Stimulated activated CD8-positive, alpha-beta memory T cell treated with anti-CD3 and anti-CD28 coated beads, Interleukin-2, amount 100 ng/mL, for 48 hours (primary cell): ENCODE measurements at places on chromosomes 12 and 14.

- no peak for DNase-seq
Measured at GRCh38 chr12:71276541-71276940, 118.7 kb upstream of the TSPAN8 start.

- DNase-seq, result peak; percentile 32
Measured at GRCh38 chr12:108821407-108822397, 35.7 kb downstream of the SSH1 start.

DNA sequence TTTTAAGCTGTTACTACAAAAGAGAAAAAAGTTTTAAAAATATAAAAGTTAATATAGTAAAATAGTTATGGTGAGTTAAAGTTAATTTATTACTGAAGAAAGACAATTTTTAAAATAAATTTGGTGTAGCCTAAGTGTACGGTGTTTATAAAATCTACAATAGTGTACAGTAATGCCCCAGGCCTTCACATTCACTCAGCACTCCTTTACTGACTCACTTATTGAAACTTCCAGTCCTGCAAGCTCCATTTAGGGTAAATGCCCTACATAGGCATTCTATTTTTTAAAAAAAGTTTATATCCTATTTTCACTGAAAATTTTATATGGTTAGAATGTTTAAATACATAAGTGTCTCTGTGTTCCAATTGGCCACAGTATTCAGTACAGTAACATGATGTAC lies 769.5 kb upstream of the NOVA1 start:
- DNase-seq, result no peak

DNA sequence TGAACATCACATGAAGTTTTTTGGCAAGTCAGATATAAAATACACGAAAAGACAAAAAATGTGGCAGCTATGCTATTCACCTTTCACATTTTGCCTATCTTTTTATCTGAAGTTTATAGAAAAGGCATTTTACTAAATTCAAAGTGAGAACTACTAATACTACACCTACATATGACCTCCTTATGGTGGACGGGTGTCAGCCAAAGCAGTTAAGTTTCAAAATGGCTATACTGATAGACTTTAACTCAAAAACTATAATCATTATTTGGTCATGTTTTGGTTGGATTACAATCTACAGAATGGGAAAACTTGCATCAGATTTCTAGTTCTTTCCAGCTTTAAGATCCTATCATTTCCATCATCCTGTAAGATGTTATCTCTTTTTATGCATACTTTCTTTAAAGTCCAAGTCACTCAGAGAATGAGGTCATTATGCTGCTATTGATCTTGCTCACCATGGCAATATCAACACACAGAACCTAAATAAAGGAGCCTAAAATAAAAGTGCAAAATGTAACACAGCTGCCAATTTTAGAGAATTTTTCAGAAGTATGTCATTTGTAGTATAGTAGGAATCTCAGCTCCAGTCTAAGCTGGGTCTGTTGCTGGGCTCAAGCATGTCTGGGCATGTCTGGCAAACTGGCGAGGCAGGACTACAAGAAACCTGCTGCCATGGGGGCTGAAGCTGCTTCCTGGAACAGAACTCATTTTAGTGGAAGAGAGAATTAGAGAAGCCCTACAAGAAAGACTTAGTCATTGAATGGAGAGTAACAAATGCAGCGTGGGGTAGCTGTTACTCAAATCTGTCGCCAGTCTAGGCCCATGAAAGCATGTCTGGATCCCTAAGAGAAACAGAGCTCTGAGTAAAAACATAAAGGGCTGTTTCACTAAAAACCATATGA lies 7.6 kb upstream of the AEBP2 start:
- DNase-seq, result peak; percentile 15

DNA sequence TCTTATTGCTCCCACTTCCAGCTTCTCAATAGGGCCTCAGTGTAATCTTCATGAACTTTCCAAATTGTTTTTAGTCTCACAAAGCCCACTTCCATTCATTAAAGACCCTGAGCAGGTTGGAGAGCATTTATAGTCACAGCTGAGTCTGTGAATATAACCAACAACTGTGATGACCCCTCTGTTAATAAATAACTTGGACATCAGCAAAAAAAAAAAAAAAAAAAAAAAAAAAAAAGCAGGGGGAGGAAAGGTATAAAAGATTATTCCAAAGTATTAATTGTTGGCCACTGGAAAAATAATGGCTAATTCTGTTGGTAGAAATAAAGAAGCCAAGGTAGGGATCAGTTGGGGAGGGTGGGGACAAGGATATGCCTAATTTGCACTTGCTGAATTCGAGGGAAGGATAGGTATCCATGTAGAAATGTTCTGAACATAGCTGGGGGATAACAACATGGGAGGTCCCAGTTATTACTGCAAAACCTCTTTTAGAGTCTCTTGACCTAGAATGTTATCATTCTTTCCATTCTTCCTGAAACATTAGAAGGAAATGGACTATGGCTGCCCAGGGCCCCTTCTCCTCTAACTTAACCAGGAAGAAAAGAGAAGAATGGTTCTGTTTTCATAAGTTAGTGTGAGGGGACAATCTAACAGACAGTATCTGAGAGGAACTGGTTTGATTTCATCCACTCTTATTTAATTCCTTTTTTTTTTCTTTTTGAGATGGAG lies 56.5 kb downstream of the SAMD4A start:
- no peak for DNase-seq

DNA sequence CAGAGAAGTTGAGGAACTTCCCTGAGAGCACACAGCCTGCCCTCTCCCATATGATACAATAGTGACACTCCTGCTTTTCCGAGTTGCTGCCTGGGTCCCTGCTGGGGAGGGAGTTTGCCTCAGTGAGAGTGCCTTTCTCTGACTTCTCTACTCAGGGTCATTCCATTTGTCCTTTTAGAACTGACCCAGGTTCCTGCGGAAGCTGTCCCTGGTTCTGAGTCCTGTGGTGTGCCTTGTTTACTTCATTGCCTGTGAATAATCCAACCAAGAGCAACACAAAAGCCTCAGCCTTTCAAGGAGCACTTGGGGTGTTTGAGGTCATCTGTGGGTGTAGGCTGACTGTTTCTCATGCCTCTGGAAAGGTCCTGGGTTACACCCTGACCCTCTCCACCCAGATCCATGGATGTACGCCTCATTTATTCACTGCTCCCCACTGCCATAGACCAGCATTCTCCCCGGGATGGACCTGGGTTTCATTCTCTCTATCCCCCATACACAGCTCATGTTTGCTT lies 13.6 kb downstream of the SERPINA1 start:
- no peak for DNase-seq

GRCh38 chr14:97219431-97220017 lies 422.3 kb downstream of the VRK1 start:
- no peak for DNase-seq

DNA sequence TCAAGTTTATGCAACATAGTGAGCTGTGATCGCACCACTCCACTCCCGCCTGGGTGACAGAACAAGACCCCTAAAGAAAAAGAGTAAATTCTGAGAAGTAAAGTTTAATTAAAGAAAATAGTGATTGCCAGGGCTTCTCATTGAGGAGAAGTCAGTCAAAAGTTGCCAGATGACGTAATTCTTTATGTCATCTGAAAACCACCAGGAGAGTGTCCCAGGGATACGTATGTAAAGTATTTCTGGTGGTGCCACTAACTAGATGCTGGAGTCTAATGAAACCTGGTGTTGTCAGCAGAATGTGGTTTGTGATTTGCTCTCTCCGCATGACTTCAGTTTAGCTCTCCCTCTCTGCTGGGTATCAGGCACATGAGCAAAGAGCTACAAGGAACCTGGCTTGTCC lies 392.5 kb downstream of the DPF3 start:
- DNase-seq, result no peak

GRCh38 chr12:20205854-20206253 lies 162.5 kb upstream of the PDE3A start:
- no peak for DNase-seq

GRCh38 chr12:62760779-62761178 lies 174.2 kb downstream of the PPM1H start:
- no peak for DNase-seq

GRCh38 chr12:79737875-79738718 lies 47.3 kb upstream of the PAWR start:
- DNase-seq, result no peak

DNA sequence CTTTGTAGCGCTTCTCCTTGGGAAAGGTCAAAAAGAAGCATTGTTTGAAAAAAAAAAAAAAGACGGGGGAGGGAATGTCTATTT lies at the start of gene LMO3:
Gene LMO3 (minus strand): TSS at position 46 of the 84 bp plus-strand sequence. CDS start 5,302 bp downstream, outside the sequence.
- no peak for DNase-seq

DNA sequence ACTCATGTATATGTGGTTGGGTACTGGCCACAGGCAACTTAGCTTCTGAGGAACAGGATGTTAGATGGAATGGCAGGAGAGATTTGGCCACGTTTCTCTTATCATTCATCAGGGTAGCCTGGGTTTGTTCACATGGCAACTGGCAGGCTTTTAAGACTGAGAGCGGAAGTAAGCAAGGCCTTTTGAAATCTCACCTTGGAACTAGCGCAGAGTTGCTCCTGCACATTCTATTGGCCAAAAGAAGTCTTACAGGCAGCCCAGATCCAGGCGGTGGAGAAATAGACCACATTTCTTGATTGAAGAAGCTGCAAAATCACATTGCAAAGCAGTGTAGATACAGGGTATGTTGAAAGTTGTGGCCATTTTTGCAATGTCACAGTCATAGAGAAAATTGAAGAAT lies 3.7 kb downstream of the CLEC4A start:
- no peak for DNase-seq

DNA sequence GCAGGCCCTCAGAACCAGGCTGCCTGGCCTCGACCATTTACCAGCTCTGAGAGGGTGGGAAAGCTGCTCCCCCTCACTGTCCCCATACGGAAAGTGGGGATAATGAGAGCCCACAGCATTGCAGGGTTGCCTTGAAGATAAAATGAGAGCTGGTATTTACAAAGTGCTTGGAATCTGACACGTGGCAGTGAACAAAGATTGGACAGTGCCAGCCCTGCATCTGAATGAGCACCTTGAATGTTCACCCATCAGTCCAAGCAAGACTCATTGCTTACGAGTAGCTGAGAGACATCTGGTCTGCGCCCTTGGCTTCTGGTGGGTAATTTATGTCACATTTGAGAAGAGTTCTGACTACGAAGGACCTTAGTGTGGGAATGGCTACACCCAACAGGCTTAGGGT lies 67.5 kb downstream of the CLMN start:
- DNase-seq, result no peak

- no peak for DNase-seq
Measured at GRCh38 chr12:3033539-3033867, 43.7 kb upstream of the TSPAN9 start.

GRCh38 chr12:30811966-30812365 lies 57.2 kb upstream of the CAPRIN2 start:
- DNase-seq, result no peak

DNA sequence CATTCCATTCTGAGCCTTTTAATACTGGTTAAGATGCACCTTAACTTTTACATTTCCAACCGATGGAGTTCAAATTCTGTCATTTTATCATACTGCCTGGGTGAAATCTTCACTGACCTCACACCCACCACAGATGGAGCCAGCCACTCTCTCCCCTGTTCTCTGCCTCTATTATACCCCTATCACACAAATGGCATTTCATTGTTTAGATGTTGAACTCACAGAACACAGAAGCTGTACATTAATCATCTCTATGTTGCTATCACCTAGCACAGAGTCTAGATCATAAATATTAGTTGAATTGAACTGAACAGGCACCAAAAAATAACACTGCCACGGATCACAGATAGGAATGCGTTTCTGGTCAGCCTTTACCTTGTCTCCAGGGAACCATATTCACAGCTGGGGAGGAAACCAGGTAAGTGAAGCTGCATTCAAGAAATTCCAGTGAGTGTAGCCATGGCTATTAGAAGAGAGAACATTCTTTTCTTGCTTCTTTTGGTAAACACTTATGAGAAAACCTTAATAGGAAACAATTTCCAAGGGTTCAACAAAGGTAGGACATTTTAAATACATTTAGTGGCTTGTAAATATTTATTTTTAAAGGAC lies 194.9 kb upstream of the RMST start:
- no peak for DNase-seq

GRCh38 chr12:50542448-50542847 lies 37.7 kb downstream of the DIP2B start:
- DNase-seq, result no peak

GRCh38 chr12:129163461-129163860 lies 310.2 kb downstream of the GLT1D1 start:
- DNase-seq, result no peak

GRCh38 chr14:81710232-81710845 lies 176.7 kb upstream of the SEL1L start:
- no peak for DNase-seq

DNA sequence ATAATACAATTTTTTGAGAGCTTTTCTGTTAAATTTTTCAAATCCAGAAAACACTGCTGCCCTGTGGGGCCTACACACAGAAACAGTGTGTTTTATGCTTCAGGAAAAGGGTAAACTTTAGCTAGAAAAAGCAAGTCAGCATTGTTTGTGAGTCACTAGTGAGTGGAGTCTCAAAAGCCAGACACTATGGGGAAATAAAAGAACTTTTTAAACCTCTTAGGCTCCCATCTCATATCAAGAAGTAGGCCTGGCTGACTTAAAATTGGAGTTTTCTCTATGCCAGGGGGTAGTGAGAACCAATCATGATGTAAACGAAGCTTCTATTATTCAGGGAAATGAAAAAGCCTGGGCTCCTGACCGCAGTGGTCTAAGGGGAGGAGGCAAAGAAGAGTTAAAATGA lies 12.6 kb downstream of the GPR65 start:
- no peak for DNase-seq

DNA sequence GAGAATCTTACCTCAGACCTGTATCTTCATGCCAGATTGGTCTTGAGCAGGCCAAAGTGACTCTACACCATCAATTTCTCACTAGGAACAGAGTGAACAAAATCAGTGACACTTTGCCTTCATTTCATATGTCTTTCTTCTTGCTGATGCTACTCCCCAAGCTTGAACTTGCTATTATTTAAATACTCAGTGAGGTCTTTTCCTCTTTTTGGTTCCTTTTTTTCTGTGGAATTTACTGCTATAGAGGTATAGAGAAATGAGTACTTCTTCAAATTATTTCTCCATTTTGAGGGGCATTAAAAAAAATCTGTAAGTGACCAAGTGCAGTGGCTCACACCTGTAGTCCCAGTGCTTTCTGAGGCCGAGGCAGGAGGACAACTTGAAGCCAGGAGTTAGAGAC lies at the start of gene GPR33:
Gene GPR33 (minus strand): TSS at position 154 of the 400 bp plus-strand sequence. CDS start 4,074 bp downstream, outside the sequence.
- DNase-seq, result no peak

DNA sequence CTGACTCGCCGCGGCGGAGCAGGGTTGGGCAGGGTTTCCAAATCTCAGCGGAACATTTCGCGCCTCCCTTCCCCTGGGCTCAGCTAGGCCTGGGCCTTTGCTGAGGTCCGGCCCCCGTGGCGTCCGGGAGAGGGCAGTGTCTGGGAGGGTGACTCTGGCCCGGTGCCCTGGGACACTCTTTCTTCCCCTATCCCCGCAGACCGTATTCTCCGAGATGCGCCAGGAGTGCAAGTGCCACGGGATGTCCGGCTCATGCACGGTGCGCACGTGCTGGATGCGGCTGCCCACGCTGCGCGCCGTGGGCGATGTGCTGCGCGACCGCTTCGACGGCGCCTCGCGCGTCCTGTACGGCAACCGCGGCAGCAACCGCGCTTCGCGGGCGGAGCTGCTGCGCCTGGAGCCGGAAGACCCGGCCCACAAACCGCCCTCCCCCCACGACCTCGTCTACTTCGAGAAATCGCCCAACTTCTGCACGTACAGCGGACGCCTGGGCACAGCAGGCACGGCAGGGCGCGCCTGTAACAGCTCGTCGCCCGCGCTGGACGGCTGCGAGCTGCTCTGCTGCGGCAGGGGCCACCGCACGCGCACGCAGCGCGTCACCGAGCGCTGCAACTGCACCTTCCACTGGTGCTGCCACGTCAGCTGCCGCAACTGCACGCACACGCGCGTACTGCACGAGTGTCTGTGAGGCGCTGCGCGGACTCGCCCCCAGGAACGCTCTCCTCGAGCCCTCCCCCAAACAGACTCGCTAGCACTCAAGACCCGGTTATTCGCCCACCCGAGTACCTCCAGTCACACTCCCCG lies 3.0 kb downstream of the WNT1 start:
- no peak for DNase-seq
